ENCODE measurements at places on chromosomes 12 and 14.

DNA sequence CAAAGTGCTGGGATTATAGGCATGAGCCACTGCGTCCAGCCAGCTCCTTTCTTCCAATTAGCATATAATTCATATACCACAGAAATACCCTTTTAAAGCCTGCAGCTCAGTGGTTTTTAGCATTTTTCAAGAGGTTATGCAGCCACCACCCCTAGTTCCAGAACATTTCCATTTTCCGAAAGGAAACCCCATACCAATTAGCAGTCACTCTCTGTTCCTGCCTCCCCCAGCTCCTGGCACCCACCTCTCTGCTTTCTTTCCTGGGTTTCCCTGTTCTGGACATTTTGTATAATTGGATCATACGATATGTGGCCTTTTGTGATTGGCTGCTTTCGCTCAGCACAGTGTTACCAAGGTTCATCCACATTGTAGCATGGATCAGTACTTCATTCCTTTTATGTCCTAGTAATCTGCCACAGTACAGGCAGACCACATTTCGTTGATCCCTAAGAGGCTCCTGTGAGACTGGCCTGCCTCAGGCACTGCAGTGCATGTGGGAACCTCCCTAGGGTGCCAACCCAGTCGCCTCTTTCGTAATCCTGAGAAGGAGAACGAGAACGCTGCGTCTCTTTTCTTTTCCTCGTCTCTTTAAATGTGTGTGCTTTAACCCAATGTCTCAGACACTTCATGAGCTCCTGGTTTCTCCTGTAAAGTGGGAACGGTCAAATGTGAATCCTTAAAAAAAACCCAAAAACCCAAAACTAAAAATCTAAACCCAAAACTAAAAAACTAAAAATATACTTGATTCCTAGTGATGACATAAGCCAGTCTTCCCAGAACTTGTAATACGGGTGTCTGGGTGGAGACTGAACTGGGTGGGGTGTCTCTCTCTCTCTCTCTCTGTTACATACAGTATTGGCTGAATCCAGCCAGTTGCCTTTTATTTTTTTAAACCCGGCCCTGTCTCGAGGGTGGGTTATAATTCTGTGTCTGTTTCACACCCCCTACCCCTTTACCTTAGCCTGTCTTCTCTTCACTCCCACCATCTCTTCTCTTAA is 14.7 kb downstream of the AACS start:
- DNase-seq, result peak; percentile 78

- peak; percentile 96 for DNase-seq
Measured at GRCh38 chr12:104177663-104178501, 37.7 kb upstream of the TXNRD1 start.

DNA sequence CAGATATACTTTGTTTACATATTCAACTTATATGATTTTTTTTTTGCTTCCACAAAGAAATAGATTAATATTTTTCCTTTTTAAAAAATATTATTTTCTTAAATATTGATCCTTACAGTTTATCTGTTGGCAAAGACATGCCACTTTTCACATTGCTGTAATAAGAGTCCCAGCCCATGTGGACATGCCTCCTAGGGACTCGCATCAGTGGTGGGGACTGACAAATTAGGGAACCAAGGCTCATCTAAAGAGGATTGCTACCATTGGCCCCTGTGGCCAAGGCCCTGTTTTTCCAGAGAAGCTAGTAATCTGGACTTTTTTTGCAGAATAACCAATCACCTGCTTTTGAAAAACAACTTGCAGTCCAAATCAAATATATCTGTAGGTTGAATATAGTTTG is 27.8 kb upstream of the BMAL2 start:
- DNase-seq, result no peak

DNA sequence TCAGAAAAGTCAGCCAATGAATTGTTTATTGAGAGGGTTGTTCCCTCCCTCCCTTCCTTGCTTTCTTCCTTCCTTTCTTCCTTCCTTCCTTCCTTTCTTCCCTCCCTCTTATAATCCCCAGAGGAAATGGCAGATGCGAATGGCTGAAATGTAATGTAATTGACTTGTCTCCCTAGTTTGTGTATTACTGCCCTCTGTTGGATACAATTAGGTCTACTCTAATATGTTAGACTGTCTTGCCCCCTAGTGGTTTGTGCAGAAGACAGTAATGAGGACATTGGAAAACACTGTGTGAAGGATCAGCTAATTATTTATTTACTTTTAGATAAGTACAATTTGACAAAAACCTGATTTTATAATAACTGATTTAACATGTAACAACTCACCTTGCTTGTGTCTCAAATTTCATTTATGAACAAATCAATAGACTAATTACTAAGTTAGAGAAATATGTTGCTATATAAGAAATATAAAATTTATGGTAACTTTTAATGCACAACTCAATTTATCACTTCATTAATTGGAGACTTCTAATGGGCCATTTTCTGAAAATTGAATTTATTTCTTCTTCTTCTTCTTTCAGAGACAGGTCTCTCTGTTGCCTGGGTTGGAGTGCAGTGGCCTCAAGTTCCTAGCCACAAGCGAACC is 229.8 kb upstream of the LRIG3 start:
- DNase-seq, result peak; percentile 78

- no peak for DNase-seq
Measured at GRCh38 chr14:68462683-68463082, 330.2 kb downstream of the ZFP36L1 start.

GRCh38 chr12:98561846-98562245 is 31.6 kb upstream of the SLC25A3 start:
- DNase-seq, result no peak

- DNase-seq, result no peak
Measured at GRCh38 chr12:112153893-112154219, 28.5 kb downstream of the TRAFD1 start.

DNA sequence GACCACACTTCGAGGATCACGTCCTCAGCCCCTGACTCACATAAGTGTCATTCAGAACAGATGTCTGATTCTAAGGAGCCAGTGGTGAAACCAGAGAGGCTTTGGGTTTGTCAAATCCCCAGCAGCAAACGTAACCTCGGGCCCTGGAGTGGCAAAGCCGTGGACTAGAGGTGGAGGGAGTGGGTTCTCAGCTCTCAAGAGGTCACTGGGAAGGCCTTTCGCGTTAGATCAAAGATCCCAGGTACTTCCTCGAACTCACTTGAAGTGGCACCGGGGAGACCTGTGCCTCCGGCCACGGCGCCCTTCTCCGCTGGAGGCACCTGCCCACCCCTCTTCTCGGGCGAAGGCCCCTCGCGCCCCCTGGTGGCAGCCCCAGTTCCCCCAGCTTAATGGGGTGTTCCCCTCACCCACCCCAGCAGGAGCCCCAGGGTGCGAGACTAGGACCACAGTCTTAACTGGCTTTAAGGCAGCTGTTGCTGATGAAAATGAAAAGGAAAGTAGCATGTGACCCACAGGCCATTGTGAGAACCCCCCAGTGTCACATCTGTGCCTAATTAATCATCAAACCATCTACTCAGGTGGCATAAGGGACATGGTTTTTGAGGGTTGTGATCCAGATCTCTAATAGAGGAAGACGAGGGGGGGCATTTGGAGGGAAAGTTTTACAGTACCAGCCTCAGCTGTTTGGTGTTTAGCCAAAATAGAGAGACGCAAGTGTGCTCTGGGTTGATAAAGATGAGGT is 672 bp upstream of the ESR2 start:
- peak; percentile 26 for DNase-seq

DNA sequence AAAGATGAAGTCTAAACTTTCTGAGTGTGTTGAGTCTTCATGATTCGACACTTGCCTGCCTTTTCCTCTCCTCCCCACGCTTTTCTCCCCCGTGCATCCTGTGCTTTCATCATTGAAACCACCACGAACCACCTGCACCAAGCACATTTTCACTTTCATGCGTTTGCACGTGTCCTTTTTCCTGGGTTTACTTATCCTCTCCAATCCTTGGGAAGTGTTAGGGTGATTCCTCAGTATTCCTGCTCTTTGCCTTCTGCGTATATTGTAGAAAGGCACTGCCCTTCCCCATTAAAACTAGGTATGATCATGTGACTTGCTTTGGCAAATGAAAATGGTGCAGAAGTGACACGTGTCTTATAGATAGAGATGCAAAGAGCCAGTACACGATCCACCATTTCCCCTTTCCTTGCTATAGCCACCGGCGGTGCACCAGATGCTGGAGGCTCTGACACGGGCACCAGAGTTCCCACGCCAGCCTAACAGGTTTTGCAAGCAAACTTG is 106.6 kb downstream of the BRMS1L start:
- DNase-seq, result no peak

- DNase-seq, result no peak
Measured at GRCh38 chr14:22426711-22427110, 162.3 kb downstream of the DAD1 start.

GRCh38 chr12:52552055-52552454 is 890 bp downstream of the KRT71 start:
- DNase-seq, result no peak

GRCh38 chr12:101781834-101782233 is 42.6 kb upstream of the SYCP3 start:
- no peak for DNase-seq

DNA sequence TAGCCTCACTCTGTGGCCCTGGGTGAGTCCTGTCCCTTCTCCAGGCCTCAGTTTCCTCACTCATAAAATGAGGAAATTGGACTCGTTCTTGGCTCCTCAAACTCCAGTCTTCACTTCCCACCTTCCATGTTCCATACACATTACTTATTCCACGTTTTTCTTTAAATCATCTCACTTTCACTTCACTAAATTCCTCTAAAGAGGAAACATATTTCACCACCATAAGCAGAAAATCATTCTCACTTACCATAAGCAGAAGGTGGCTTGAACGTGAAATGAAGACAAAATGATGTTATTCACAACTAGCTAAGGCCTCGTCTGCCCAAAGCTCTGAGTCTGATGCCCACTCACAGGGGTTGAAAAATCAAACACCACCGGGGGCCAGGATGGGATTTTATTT is 278.3 kb downstream of the ADGRD1 start:
- no peak for DNase-seq

GRCh38 chr12:95164656-95165055 is 52.6 kb downstream of the FGD6 start:
- no peak for DNase-seq

DNA sequence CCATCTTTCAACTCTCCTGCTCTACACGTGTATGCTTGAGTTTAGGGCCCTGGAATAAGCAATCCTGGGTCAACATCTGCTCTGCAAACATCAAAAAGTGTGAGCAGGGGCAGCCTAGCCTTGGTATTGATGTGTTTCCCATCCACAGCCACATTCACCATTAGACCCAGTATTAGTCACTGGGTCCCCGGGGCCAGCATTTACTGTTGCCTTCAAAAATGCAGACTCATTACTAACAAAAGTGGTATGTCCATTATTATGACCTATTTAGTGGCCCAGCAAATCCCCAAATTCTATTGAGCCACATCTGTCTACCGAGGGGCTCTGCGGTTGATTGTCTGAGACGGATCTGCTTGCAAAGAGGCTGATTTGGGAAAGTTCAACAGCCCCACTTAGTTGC is 661.8 kb downstream of the DIO2 start:
- no peak for DNase-seq

DNA sequence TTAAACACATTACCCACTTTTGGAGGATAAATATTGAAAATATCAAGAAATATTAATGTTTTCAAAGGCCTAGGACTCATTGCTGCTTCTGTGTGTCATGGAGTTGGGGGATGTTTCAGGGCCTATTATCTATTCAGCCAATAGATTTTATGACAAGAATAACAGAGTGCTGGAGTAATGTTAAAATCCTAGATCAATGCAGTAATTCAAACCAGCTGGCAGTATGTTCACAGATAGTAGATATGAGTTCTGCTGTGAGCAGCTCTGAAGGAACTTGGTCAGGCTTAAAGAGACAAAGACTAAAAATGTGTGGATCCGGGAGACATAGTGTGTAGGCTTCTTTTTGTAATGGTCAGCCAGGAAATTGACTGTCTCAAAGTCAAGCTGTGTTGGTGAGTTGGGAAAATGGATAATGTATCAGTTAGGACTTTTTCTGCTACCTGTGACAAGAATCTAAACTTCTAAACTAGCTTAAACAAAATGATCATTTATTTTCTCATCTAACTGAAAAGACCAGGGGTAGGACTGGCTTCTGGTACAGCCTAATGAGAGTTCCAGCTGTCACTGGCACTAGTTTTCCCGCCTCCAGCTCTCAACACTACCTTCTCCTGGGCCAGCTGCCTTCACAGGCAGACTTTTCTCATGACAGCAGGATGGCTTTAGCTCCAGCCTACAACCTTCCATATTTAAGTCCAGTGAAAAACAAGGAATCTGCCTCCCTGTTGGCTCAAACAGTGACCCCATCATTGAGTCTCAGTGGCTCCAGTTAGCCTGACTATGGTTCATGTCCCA is 16.3 kb upstream of the POLR3B start:
- peak; percentile 38 for DNase-seq

- no peak for DNase-seq
Measured at GRCh38 chr14:87241018-87241768, 751.8 kb downstream of the GALC start.

- no peak for DNase-seq
Measured at GRCh38 chr14:39428118-39428517, 4.1 kb downstream of the FBXO33 start.

- DNase-seq, result peak; percentile 96
Measured at GRCh38 chr14:61218767-61219166, 62.4 kb downstream of the TMEM30B start.

DNA sequence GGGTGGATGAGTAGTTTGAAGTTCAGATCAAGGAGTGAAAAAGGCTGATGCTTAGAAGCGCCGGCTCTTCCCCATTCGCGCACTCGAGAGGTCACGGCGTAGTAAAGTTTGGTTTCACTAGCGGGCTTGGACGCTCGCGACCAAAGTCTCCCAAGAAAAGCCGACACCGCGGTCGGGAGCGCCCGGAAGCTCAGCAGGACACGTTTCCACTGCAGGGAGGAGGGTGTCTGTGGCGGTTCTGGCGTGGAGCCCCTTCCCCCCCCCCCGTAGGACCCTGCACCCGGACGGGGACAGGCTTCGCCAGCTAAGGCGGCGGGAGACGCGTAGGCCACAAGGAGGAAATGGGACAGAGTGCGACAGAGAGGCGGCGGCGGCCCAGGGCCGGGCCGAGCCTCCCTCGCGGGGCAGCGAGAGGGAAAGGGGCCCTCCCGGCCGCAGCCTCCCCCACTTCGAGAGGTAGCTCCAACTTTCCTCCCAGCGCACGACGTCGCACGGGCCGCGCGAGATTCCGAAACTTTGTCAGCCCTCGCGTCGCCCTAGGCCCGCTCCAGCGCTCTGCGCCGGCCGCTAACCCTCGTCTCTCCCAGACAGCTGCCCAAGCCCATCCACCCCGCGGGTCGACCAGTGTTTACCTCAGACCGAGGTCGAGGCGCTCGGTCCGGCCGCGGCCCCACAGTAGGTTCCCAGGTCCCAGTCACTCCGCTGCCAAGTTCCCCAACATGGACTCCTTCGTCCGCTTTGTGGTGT is 480 bp downstream of the SCAF11 start:
- DNase-seq, result peak; percentile 52

All from fibroblast of gingiva (primary cell).